ENCODE measurements at places on chromosomes 4 and X. TPM values are rescaled to one million over a fixed set of nuclear protein-coding genes. Genes with fewer than 3 reads are reported as not detected.
A peak's percentile ranks its signal among the peaks of the same experiment; 100 is the strongest.

Gene TEC
- total RNA-seq, result 1.8 TPM

DNA sequence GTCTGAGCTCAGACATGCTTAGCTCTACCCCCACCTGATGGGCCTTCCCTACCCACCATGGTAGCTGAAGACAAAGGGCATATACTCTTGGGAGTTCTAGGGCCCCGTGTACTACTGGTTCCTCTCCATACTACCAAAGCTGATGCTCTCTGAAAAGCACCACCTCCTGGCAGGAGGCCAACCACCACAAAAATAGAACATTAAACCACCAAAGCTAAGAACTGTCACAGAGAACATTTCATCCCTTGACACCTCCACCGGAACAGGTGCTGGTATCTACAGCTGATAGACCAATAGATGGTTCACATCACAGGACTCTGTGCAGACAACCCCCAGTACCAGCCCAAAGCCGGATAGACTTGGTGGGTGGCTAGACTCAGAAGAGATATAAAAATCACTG lies 13.4 kb downstream of the EDA2R start:
- H3K27me3 ChIP-seq, result no peaks in the 10 kb centered on the region
- H3K4me3 ChIP-seq, result no peak overlapping the region
- no peak overlapping the region for H3K27ac ChIP-seq

- no peaks in the 10 kb centered on the region for H3K36me3 ChIP-seq
- H3K4me1 ChIP-seq, result no peaks in the 10 kb centered on the region
- DNase-seq, result no peak
- H3K27ac ChIP-seq, result no peak overlapping the region
These were observed 221.2 kb upstream of the ATP6AP2 start for GRCh38 chrX:40359593-40359992.

DNA sequence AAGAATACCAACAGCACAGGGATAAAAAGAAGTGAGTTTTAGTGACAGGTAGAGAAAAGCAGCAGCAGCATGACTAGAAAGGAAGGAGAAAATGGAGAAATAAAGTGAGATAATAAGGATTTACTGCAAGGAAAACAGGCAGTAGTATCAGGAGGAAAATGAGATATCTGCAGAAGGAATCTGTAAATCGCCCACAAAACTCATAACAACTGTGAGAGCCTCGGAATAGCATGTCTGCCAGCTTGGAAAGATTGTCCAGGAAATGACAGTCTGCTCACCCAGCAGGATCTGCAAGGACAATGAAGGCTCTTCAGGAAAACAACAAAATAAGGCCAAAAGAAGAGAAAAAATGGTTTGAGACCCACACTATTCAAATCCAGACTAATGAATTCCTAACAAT lies 47.4 kb downstream of the CXXC4 start:
- H3K36me3 ChIP-seq, result no peaks in the 10 kb centered on the region
- H3K27ac ChIP-seq, result no peak overlapping the region
- no peaks in the 10 kb centered on the region for H3K4me1 ChIP-seq
- no peaks in the 10 kb centered on the region for H3K27me3 ChIP-seq
- no peak overlapping the region for H3K4me3 ChIP-seq
- no peak for DNase-seq

DNA sequence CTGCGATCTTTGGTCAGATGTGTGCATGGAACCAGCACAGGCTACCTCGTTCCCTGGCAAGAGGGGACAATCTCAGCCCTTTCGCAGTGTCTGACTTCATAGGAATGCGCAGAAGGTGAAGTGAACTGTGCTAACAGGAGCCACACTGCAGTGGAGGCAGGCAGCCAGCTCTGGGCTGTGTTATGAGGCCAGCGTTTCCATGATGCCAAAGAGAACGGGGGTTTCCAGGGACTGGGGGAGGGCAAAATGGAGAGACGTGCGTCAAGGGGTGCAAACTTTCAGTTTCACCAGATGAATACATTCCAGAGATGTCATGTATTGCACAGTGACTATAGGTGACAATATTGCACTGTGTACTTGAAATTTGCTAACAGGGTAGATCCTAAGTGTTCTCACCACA lies 30.4 kb downstream of the CLDN34 start:
- peaks cover 3% of the 10 kb centered on the region for H3K36me3 ChIP-seq
- DNase-seq, result no peak
- no peaks in the 10 kb centered on the region for H3K27me3 ChIP-seq
- H3K4me3 ChIP-seq, result no peak overlapping the region
- no peak overlapping the region for H3K27ac ChIP-seq
- H3K4me1 ChIP-seq, result no peaks in the 10 kb centered on the region

DNA sequence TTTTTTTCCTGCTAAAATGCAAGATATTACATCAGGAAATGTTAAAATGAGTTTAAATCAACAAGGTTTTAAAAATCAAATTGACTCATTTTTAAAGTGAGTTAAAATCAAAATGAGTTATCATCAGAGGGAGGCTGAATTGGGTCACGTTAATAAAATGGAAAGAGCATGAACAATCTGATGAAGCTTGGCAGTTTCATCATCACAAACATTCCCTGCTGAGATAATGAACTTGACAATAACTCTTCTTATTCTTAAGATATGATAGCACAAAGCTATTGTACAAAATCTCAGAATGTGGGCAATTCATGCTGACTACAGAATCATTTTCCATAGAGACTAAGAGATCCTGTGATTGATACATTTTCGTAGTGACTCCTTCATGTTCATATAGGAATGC lies 1086.7 kb downstream of the STIM2 start:
- H3K4me3 ChIP-seq, result no peak overlapping the region
- no peaks in the 10 kb centered on the region for H3K4me1 ChIP-seq
- H3K27me3 ChIP-seq, result no peaks in the 10 kb centered on the region
- no peak overlapping the region for H3K27ac ChIP-seq
- no peak for DNase-seq

DNA sequence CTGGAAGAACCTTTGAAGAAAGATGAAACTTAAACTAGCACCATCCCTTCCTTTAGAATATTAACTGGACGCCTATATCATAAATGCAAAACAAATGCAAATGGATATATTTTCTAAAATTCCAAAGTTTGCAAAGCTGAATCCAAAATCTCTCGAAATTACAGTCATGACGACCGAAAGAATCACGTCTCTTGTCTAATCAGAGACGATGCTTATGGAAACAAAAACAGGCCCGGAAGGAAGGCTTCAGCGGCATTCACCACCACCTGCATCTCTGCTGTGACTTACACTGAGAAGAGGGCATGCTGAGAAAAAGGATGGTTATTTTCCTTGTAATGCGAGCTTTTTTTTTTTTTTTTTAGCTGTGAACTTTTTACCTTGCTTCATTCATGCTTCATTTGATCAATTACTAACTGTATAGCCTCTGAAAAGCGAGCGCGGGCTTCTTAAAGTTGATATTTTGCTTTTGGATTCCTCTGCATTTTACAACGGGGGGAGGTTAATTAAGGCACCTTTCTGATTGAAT lies 209.3 kb downstream of the SOWAHB start:
- peaks cover 46% of the 10 kb centered on the region for H3K4me1 ChIP-seq
- peaks cover 3% of the 10 kb centered on the region for H3K36me3 ChIP-seq
- peak overlapping the region; percentile 89 for H3K27ac ChIP-seq
- no peaks in the 10 kb centered on the region for H3K27me3 ChIP-seq

DNA sequence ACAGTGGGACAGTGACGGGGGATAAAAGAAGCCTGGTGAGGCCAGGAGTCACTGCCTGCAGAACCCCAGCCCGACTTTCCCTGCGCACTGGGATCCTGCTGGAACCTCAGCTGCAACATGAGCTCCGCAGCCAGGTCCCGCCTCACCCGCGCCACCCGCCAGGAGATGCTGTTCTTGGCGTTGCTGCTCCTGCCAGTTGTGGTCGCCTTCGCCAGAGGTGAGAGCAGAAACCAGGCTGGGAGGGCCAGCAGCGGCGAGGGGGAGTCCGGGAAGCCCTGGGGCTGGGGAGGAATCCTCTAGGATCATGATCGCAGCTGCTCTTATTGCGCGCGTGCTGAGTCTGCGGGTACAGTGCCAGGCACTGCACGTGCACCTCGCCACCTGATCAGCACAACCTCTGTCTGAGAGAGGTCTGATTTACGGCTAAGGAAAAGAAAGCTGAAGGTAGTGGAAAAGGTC lies at the start of gene PF4V1:
Gene PF4V1 (plus strand): TSS at position 51 of the 459 bp plus-strand sequence. CDS start 67 bp downstream, at position 118.
- no peak for DNase-seq
- H3K27me3 ChIP-seq, result peaks cover 28% of the 10 kb centered on the region
- no peak within 1 kb of the TSS for H3K27ac ChIP-seq
- H3K36me3 ChIP-seq, result peaks cover 4% of the 10 kb centered on the region
- H3K4me1 ChIP-seq, result no peaks in the 10 kb centered on the region
- no peak within 1 kb of the TSS for H3K4me3 ChIP-seq

DNA sequence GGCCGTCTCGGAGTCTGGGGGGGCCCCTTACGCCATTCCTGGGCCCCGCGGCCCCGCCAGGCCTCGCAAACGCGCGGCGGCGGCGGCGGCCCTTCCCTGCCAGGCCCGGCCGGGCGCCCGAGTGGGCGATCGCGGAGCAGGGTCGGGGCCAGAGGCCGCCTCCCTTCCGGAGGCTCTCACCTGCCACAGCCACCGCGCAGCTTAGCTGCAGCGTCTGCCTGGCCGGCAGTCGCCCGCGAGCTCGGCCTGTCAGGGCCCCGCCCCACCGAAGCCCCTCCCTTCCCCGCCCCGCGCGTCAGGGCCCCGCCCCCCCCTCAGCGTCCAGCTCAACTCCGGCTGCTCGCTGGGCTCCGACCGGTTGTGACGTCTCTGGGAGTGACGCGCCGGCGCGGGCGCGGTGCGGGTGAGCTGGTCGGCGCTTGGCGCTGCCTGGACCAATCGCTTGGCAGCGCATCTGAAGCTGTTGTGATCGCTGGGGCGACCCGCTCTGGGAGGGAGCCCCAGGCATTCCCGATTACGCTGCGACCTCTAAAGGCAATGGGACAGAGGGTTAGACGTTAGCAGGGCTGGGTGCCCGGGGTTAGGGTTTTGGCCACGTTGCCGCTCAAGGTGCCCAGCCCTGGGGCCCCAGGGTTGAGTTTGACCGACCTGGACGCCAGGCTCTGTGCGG lies at the start of gene SLC10A3:
Gene SLC10A3 (minus strand): TSS at position 216 of the 670 bp plus-strand sequence. CDS start 1,689 bp downstream, outside the sequence.
- peak within 1 kb of the TSS; percentile 90 for H3K4me3 ChIP-seq
- no peaks in the 10 kb centered on the region for H3K4me1 ChIP-seq
- peak within 1 kb of the TSS; percentile 95 for H3K27ac ChIP-seq
- no peaks in the 10 kb centered on the region for H3K27me3 ChIP-seq
- peak; percentile 92 for DNase-seq

- H3K4me3 ChIP-seq, result no peak overlapping the region
- peaks cover 4% of the 10 kb centered on the region for H3K27me3 ChIP-seq
- DNase-seq, result no peak
These were observed 46.0 kb upstream of the C1QTNF7 start for GRCh38 chr4:15381806-15382338.

GRCh38 chr4:139450586-139450985 lies 3.3 kb upstream of the RAB33B start:
- H3K36me3 ChIP-seq, result peaks cover 15% of the 10 kb centered on the region
- DNase-seq, result no peak

Gene NAP1L2
- total RNA-seq, result 2.5 TPM

DNA sequence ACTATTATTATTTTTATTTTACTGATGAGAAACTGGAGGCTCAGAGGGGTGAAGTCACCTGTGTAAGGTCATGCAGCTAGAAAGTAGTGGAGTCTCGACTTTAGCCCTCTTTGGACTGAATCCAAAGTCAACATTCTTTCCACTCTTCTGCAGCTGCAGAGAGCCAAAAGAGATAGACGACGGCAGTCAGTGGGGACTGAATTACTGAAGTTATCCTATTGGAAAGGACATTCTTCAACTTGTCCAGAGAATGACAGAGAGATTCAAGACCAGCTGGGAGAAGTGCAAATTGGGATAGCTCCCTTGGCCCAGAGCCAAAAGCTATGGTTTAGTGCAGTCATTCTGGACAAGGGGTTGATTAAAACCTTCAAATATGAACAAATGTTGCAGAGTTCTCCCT lies 42.5 kb downstream of the VGLL1 start:
- H3K4me1 ChIP-seq, result no peaks in the 10 kb centered on the region
- no peaks in the 10 kb centered on the region for H3K36me3 ChIP-seq
- H3K4me3 ChIP-seq, result no peak overlapping the region
- DNase-seq, result no peak
- H3K27me3 ChIP-seq, result no peaks in the 10 kb centered on the region
- no peak overlapping the region for H3K27ac ChIP-seq

GRCh38 chr4:87950936-87951511 lies 24.5 kb upstream of the SPP1 start:
- no peaks in the 10 kb centered on the region for H3K27me3 ChIP-seq
- H3K27ac ChIP-seq, result no peak overlapping the region
- no peaks in the 10 kb centered on the region for H3K36me3 ChIP-seq
- DNase-seq, result no peak
- peaks cover 10% of the 10 kb centered on the region for H3K4me1 ChIP-seq

DNA sequence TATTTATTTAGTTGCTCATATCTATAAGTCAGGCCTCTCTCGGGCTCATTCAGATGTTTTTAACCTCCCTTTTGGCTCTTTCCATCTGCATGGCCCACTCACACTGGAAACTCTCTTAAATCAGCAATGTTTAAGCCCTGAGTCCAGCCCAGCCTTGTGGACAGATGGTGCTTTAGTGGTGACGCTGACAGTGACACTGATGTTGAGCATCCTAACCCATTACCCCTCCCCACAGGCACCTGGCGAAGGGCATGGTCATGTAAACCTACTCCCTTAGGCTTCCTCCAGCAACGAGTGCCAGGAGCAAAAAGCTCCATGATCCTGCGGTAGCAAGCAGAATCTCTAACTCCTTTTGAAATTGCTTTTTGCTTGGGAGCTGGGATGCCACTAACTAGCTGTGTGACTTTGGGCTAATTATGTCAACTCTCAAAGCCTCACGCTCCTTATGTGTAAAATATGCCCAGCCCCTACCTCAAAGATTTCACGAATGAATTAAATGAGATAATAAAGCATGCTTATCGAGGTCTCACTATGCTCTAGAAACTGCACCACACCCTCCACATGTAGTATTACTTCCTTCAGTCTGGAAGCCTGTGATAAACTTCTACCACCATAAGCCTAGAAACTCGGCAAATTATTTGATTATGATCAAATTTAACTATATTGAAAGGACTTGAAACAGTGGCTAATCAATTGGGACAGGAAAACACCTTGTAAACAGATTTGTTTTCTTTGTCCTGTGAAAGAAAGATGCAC lies 569.4 kb downstream of the BCOR start:
- no peak for DNase-seq
- no peaks in the 10 kb centered on the region for H3K36me3 ChIP-seq
- H3K4me1 ChIP-seq, result no peaks in the 10 kb centered on the region
- H3K27me3 ChIP-seq, result no peaks in the 10 kb centered on the region
- no peak overlapping the region for H3K4me3 ChIP-seq

Gene GAGE12J
- total RNA-seq, result not detected

DNA sequence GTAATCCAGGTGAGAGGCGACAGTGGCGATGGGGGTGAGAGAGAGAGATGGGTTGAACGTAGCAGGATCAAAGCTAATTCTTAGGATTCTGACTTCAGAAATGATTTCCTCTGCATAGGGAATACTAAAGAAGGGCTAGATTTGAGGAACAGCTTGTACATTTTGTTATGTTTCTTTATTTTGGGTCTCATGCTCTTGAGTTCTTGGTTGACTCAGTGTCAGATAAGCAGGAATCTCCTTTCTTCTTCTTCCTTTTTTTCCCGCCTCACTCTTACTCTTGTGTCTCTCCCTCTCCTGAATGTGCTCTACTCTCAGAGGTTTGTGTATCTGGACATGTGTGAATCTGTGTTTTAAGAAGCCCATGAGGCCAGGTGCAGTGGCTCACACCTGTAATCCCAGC lies 36.4 kb downstream of the FAM193A start:
- no peaks in the 10 kb centered on the region for H3K27me3 ChIP-seq
- H3K27ac ChIP-seq, result no peak overlapping the region
- no peak overlapping the region for H3K4me3 ChIP-seq
- peaks cover 20% of the 10 kb centered on the region for H3K36me3 ChIP-seq
- H3K4me1 ChIP-seq, result peaks cover 39% of the 10 kb centered on the region

- H3K36me3 ChIP-seq, result peaks cover 22% of the 10 kb centered on the region
These were observed 156.6 kb downstream of the FGF16 start for GRCh38 chrX:77603635-77604336.

Gene CXCL6
- total RNA-seq, result 0.64 TPM
